Activated T-cell treated with anti-CD3 and anti-CD28 coated beads, Interleukin-2, amount 50 U/mL, for 48 hours (primary cell): ENCODE measurements at places on chromosomes 2 and 18.

- DNase-seq, result no peak
These were observed 192.0 kb downstream of the CDH7 start for GRCh38 chr18:65942854-65943253.

DNA sequence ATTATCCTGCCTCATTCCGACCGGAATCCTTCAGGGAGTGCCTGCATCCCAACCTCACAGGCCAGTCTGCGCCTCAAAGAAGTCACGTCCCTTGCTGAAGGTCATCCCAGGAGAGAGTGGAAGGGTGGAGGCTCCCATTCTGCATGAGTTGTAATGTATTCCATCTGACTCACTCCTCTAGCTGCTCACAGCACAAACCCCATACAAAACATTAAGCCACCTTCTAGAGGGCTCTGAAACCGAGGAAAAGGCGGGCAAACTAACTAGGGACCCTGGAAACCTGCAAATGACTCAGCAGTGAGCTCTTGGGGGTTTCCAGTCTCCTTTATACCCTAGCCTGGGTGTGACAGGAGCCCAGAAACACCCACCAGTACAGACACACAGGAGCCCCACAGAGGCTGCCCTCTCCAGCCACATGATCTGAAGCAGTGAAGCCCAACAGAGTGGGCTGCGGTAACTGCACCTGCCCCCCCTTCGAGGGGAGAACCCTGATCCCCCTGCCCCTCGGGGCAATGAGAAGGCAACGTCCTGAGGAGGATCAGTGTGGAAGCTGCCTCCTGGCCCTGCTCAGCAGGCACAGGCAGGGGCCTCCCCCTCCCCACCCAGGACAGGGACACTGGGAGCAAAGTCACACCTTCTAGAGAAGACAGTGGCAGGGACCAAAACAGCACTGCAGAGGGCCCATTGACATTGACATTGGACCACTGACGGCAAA lies 69.3 kb upstream of the SNTG2 start:
- DNase-seq, result no peak

- DNase-seq, result no peak
These were observed 82.1 kb downstream of the BIN1 start for GRCh38 chr2:127024769-127025358.

DNA sequence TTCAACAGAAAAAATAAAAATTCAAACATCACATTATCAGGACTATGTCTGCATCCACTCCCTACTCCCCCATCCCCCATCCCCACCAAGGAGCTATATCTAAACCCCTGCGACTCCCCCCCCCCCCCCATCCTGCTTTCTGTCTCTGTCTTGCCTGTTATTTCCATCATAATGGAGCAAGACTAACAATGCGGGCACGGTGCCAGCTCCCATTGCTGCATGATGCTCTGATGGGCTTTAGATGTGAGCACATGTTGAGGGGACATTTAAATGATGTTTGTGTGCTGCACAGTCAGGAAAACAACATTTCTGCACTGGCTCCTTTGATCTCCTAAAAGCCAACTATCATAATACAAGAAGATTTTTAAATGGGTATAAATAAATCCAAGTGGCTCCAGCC lies 644.2 kb upstream of the SETBP1 start:
- no peak for DNase-seq

GRCh38 chr2:229257985-229258384 lies 13.1 kb downstream of the PID1 start:
- no peak for DNase-seq

- DNase-seq, result no peak
These were observed 3.3 kb downstream of the AFG3L2 start for GRCh38 chr18:12373771-12374116.

- DNase-seq, result no peak
These were observed 4.9 kb upstream of the MAT2A start for GRCh38 chr2:85534099-85534498.

DNA sequence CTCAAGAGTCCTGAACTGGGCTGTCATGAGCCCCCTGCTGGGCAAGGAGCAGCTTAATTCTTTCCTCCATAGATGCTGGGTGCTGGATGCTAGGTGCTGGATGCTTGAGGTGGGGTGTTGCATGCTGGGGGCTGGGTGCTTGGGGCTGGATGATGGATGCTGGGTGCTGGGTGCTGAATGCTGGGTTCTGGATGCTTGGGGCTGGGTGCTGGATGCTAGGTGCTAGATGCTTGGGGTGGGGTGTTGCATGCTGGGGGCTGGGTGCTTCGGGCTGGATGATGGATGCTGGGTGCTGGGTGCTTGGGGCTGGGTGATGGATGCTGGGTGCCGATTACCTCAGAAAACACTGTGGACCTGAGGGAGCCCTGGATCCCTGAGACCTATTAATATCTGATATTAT lies 837.7 kb downstream of the GALR1 start:
- DNase-seq, result no peak

DNA sequence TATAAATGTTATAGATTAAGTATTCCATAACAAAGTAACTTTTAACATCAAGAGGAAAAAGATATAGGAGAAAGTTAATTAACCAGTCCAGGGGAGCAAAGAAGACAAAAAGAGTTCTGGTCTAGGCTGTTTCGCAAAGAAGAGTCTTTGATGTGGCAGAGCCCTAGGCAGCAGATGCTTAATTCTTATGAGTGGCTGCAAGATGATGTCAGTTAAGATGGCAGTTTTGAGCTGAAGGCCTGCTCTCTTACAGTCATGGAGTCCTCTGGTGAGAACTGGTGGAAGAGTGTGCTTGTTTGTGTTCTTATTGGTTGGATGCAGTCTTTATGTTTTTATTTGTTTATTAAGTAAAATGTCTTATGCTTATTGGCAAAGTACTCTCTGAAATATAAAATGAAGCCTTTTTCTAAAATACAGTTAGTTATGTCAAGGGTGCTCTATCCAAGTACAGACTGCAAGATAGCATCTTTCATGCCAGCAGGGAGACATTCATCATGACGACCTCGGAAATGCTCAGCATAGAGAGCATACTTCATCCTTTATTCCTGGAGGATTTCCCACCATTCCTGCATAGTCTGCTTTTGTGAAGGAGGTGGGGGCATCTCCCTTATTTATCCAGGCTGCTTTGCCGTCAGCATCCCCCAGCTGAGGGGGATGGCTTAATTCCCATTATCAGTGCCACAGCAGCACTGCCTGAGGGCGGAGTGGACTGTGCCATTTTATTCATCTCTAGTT lies 38.9 kb upstream of the SERPINE2 start:
- no peak for DNase-seq

GRCh38 chr2:13034861-13035260 lies 318.1 kb downstream of the TRIB2 start:
- DNase-seq, result no peak

DNA sequence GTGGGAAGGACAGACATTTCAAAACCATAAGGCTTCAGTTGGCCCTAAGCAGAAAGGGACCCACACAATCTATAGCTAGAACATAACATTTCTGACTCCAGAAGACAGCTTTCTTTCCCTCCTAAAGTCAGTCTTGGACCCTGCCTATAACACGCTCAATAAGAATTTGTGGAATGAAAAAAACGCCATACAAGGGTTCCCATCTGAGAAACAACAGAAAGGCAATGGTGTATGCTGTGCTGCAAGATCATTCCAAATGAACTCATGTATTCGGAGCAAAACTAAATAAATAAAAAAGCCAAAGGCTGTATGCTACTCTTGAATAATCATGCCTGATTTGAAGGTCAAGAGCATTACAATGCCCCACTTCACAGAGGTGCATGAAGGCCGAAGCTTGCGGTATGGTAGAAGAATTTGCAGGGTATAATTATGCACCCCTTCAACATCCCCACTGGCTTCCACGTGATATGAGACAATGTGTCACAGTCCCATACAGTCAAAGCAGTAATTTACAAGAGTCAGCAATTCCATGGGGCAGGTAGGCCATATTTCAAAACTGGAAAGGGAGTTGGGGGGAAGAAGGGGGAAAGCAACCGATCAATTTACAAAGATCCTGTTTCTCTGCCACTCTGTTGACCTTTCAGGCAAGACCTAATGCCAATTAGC lies 61.4 kb upstream of the SLC14A2 start:
- no peak for DNase-seq

DNA sequence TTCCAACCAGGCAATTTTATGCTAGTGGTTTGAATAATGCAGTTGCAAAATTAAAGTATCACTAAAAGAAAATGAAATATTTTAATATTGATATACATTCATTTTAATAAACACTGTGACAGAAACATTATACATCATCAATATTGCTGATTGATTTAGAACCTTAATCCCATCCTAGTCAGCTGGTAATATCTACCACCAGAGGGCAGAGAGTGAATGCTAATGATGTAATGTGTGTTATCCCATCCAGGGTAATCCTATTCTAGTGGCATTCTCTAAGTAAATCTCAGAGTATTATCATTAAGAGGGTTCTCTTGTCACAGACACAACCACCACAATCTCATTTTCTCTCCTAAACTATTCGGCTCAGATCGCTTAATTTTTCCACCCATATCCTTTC lies 477.4 kb downstream of the CPS1 start:
- no peak for DNase-seq

DNA sequence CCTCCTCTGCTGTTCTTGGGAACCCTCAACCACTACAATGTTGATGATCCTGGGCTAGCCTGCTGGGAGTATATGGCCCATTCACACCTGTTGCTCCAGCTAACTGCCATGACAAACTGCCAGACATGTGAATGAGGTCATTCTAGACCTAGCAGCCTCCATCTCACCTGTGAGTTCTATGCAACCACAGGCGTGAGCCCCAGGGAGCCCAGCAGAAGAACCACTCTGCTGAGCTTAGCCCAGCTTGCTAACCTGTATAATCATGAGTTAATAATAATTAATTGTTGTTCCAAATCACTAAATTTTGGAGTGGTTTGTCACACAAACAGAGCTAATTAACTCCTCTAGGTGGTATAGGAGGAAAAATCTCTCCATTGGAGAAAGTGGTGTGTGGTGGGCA lies 24.7 kb upstream of the CELF4 start:
- no peak for DNase-seq

GRCh38 chr2:29202819-29203495 lies 87.7 kb downstream of the CLIP4 start:
- DNase-seq, result no peak

DNA sequence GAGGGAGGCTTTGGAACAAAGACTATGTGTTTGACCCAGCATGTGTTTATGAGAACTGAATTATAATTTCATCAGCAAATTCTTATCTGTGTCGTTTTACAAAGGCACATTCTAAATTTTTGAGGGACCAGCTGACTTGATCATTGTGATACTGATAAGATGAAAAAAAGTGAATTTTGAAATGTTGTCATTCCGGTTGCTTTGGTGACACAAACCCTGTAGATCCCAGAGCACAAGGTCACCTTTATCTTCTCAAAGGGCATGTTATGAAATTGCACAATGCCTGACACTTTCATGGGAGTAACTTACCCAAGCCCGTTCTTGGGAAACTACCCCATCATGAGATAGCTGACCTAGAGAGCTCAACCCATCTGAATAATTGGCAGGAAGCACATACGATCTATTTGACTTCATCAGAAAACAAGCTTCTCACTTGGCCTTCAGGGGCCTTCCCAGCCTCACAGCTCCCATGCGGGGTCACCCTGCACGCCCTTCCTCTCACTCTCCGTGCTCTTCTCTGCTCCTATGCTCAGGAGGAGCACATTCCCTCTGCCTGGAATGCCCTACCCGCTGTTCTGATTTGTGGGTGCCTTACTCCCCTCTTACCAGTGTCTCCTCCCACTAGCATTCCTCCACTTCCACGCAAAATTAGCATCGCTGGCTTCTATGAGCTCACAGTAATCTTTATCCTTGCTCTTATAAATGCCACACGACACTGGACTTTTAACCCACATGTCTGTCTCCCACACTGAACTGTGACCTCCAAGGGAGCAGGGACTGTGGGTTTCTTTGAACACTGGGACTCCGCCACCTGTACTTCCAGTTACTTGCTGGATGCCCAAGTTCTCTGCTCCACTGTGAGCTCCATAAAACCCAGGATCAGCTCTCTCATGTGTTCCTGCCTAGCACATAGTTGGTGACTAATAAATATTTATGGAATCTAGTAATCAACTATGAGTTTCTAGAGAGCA lies 555.8 kb upstream of the ID2 start:
- no peak for DNase-seq

- DNase-seq, result no peak
These were observed 113.5 kb downstream of the RTN4 start for GRCh38 chr2:54936766-54937165.

DNA sequence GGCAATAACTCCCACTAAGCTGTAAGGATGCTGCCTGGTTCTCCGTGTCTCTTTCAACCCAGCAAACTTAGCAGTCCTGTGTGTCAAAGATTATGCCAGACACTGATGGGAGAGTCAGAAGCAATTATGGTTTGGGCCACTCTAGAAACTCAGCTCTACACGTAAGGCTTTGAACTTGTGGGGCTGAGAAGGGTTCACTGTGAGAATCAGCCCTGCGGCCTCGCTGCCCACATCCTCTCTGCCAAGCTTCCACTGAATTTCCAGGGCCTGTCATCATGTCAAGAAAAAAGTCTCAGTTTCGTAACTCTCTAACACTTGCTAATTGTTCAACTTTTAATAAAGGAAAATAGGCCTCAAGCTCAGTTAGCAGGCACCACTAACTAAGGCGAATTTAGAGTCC lies 308.8 kb upstream of the LYPD1 start:
- DNase-seq, result no peak

DNA sequence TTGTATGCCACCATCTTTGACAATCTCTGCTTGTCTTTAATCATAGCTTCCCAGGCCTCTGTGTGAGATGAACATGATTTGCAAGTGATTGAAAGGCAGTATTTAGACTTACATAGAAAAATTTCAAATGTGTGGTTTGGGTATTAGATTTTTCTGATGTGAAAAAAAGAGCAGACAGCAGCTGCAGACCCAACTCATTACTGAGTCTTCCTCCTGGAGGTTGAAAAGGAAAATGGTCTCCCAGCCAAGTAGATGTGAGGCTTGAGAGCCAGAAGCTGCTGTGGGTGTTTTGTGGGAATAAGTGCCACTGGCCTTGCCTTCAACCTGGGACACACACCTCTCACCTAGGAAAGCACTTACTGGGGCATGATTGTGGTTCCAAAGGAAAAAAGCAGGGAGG lies 92.5 kb downstream of the KCTD18 start:
- no peak for DNase-seq

DNA sequence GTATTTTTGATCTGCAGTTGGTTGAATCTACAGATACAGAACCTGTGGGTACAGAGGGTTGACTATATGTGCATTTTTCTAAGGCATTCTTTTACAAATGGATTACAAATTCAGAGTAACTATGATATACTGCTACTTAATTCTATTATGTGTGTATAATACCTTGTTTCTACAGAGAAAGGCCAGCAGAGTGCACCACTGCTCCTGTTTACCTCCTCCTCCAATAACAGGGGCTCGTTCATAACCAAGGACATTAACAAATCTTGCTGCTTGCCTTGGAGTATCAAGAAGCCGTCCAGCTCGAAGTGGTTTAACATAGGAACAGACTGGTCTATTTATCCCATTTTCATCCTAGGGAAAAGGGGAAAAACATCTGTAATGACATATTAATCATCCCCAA lies 16.4 kb downstream of the CEP76 start:
- DNase-seq, result no peak

GRCh38 chr18:55189972-55190371 lies 230.7 kb upstream of the CCDC68 start:
- no peak for DNase-seq

DNA sequence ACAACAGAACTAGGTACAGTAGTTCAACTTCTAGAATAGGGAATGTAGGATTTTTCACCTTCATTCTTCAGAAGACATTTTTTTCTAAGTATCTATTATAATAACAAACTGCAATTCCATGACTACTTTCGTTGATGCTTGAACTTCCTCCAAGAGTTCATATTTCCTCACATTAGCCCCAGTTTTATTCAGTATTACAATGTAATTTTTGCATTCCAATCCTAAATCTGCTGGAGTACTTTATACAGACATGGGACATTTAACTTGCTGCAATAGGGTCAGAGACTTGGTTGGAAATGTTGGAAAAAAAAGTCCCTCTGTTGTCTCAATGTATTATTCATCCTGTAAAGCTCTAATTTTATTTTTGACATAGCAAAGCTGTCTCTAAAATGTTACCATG lies 19.6 kb upstream of the FTCDNL1 start:
- DNase-seq, result no peak
